Fibroblast of skin of abdomen (primary cell): ENCODE measurements at places on chromosomes 2 and 18.

DNA sequence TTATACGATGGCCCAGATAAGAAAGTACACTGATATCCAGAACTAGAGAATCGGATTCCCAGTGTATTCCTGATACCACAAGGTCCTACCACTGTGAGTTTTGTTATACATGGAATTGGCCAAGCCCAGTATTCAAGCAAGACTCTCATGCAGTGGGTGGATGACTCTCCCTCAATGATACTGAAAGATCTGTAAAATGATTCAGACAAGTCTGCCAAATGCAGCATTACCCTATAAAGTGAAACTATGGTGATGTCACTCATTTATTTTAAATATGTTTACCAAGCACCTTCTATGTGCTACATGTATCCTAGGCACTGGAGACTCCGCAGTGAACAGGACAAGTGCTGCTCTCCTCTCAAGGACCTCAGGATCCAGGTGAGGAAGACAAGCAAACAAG, 22.6 kb downstream of the MYO5B start:
- no peak for DNase-seq

GRCh38 chr2:162678551-162678950, 160.0 kb downstream of the KCNH7 start:
- DNase-seq, result no peak

DNA sequence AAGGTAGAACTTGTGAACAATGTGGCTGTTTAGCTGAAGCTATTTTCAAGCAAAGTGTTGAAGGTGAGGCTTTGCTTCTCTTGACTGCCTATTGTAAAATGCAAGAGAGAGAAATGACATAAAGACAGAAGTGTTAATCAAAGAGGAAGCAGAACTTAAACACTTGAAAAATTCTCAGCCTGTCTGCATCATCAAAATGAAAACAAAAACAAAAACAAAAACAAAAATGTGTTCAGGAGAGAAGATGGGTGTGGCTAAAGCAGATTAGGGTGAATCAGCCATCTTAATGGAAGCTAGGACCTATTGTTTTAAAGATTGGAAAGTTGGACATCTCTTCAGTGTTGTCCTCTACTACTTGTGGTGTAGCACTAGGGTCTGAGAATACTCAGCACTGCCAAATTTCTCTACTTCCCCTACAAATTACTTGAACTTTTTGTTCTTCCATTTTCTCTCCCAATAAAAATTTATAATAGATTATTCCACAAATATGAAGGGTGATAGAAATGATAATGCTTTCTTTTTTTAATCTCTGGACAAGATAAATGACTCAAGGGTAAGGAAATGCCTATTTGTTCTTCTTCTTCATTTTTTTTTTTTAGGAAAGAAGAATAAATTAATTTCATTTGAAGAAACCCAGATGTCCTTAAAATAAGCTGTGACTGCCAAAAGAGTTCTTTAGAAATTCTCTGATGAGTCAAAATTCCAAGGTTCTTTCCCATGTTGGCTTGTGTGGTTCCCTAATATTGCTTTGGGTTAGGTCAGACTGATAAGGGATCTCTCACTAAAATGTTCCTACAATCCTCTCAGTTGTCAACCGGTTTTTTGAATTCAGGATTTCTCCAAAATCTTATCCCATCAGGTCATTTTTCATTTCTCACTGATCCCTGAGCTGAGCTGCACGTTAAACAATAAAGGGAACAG, 571.2 kb upstream of the ZEB2 start:
- DNase-seq, result peak; percentile 80

GRCh38 chr2:106197878-106198277, 3.8 kb upstream of the UXS1 start:
- peak; percentile 96 for DNase-seq

- peak; percentile 81 for DNase-seq
Measured at GRCh38 chr2:203802342-203803052, 65.1 kb upstream of the CTLA4 start.
